ENCODE measurements at places on chromosomes 7 and 10.

DNA sequence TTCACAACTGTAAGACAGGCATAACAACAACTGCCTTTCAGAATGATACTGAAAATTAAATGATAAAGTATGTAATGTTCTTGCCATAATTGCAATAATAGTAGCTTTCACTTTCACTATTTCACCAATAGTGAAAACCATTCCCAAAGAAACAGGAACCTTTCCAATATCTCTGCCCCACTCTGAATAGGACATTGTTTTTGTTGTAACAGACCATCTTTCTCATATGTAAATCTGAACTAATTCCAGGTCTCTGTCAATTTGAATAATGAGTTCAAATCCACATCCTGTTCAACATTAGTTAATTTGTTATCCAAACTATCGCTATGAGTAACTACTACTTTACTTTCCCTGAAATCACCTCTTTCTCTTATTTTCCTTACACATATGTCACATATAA lies 148.0 kb downstream of the LRRN3 start:
- DNase-seq, result no peak

GRCh38 chr7:78528964-78529363 lies 730.4 kb downstream of the PHTF2 start:
- DNase-seq, result no peak

GRCh38 chr10:31087011-31087410 lies 55.3 kb upstream of the ZNF438 start:
- no peak for DNase-seq

- DNase-seq, result no peak
Measured at GRCh38 chr10:104622598-104623209, 18.4 kb upstream of the SORCS3 start.

DNA sequence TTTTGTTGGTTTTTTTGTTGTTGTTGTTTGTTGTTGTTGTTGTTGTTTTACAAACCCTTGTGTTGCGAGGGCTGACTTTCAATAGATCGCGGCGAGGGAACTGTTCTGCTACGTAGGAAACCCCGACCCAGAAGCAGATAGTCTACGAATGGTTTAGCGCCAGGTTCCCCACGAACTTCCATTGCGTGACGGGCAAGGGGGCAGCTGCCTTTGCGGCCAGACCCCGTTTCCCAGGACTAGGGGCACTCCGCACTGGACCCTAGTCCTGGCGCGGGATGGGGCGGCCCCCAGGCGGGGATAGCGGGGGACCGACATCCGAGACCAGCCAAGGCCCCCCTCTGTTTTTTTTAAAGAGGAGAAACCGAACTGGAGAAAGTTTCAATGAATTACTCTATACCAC lies 119.6 kb downstream of the LRRTM3 start:
- DNase-seq, result no peak

DNA sequence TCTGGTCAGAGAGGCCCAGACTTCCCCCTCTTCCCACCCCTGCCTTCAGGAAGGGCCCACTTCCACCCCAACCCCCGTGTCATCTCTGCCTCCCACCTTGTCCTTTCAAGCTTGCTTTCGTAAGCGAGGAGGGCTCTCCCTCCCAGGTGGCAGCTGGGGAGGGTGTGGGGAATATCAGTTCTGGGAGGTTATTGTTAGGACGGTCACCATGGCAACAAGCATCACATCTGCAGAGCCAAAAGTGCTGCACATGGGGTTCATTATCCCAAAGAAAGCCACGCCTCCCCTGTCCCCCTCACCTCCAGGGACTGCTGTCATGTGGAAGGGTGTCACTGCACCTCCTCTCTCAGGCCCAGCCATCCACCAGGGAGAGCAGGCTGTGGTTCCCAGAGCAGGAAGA lies 2.6 kb upstream of the CAMK2B start:
- DNase-seq, result no peak

GRCh38 chr10:72277340-72277995 lies 3.7 kb downstream of the DDIT4 start:
- DNase-seq, result no peak
